ENCODE measurements at places on chromosomes 5 and 9. TPM values are rescaled to one million over a fixed set of nuclear protein-coding genes. Genes with fewer than 3 reads are reported as not detected.

PCDHGA11 gene
- total RNA-seq = 19.7 TPM

NOL6 gene
- 11.3 TPM for total RNA-seq

GBGT1 gene
- total RNA-seq = 1.5 TPM

SLC23A1 gene
- not detected for total RNA-seq

SHROOM1 gene
- total RNA-seq = 2.2 TPM

MPDZ gene
- 42.3 TPM for total RNA-seq

MYOZ3 gene
- 3.9 TPM for total RNA-seq

SHISAL2B gene
- 0.49 TPM for total RNA-seq

PITX1 gene
- 0.25 TPM for total RNA-seq

ECSCR gene
- 3.4 TPM for total RNA-seq

PCDHGA4 gene
- total RNA-seq = 7.9 TPM

TNFSF15 gene
- under 0.01 TPM for total RNA-seq

IFNA13 gene
- not detected for total RNA-seq

PRDM9 gene
- total RNA-seq = not detected

CTSL gene
- total RNA-seq = 27.3 TPM

DIAPH1 gene
- total RNA-seq = 25.8 TPM

Measured in temporal lobe (tissue), 4 donors.